ENCODE measurements at places on chromosomes 2 and 18. TPM values are rescaled to one million over a fixed set of nuclear protein-coding genes. Genes with fewer than 3 reads are reported as not detected.

The VIT gene
- total RNA-seq, result under 0.01 TPM

The CDKL4 gene
- total RNA-seq, result not detected

The FOSL2 gene
- total RNA-seq, result 31.4 TPM

The RAB6C gene
- not detected for total RNA-seq

The OLA1 gene
- 118 TPM for total RNA-seq

- DNase-seq, result no peak
These were observed 4.4 kb downstream of the NCOA1 start for GRCh38 chr2:24495451-24495850.

DNA sequence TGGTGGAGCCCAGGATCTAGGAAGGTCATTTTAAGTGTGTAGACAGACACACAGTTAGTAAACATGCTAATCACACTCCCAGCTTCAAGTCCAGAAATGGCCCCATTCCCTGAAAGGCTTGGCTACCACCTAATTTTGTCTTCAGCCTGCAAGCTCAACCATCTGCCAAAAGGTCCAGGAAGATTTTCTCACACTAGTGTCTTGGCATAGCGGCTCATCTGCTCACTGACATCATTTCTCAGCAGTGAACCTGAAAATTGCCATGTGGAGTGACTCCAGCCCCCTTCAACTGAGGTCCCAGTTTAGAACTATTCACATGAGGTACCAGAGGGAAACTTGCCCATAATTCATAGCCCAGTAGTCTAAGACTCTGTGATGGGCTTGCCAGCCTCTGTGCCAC, 748.9 kb downstream of the LRP1B start:
- no peak for DNase-seq

DNA sequence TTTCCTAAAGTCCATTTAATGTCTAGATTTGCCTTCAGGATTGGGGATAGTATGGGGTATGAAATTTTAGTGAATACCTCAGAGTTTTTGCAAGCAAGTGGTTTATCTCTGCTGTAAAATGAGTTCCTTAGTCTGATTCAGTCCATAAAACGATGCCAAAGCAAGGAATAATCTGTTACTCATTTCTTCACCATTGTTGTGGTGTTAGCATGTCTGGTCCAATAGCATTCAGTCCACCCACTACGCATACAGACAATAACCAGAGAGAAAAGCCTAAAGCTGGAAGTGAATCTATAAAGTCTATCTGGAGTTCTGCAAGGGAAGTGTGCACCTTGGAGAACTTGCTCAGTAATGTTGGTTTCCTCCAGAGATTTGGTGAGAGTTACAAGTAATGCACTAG, 12.9 kb upstream of the DPP4 start:
- DNase-seq, result no peak

GRCh38 chr2:120525056-120526046, 179.4 kb downstream of the INHBB start:
- DNase-seq, result no peak

DNA sequence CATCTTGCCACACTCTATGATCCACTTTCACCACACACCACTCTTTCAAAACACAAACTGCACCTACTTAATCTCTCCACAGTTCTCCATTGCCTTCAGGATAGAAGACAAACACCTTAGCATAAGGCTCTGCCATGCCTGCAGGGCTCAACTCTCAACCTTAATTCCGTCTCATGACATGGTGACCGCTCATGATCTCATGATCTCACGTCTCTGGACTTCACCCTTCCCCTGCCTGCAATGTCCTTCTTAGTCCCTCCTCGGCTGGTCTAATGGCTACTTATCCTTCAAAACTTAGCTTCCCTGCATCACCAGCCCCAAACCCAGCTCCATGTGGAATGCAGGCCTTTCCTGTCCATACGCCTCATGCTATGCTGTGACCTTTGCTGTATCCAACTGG, 85.3 kb downstream of the ACVR1 start:
- DNase-seq, result no peak

GRCh38 chr2:45045706-45046105, 36.5 kb upstream of the SIX2 start:
- DNase-seq, result no peak

DNA sequence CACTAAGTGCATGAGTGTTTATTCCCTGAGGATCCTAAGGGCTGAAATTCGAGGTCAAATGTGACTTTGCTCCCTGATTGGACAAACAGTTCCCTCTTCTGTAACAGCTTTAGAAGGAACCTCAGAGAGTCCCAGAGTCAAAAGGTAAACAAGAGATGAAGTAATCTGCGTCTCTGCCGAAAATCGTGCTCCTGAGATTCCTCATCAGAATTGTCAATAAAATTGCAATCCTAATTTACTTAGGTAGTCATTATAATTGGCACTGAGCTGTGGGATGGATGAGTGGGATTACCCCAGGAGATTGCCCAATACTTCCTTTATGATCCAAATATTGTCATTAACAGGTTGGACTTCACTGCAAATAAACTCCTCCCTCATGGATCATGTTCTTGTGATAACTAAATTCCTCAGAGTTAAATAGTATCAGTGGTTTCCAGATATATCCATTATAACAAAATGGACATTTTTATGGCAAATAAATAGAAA, 907 bp upstream of the SUCLG1 start:
- DNase-seq, result no peak

DNA sequence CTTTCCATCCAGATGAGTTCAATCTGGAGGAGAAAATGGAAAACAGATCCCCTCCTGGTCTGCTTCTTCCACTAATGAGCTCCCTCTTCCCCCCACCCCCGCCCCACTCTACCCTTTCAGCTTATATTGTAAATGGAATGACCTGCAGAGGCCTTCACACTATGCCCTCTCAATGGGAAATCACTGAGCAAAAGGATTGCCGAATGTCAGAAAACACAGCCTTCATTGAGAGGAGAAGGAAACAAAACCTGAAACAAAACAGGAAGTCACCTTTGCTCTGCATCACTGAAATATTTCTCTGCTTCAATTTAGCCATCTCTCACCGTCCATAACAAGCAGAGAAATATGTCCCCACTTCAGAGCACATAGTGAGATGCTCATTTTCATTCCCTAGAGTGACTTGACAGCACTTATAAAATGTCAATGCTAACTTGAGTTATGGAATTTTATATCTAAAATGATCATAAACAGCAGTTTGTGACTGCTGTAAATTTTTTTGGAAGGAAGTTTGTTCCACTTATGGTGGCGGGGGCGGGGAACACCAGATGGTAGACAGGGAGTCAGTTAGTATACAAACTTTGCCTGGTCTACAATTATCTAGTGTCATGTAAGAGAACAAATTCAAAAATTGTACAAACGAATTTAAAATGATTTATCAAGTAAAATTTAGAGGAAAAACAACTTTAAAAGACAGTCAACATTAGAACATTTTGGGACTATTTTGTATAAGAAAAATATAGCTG, 1.8 kb upstream of the FRZB start:
- no peak for DNase-seq
